NCI-H526 (cell line): ENCODE measurements at places on chromosomes 1 and 21.

- DNase-seq, result no peak
Measured at GRCh38 chr1:19656134-19656779, 8.4 kb upstream of the HTR6 start.

DNA sequence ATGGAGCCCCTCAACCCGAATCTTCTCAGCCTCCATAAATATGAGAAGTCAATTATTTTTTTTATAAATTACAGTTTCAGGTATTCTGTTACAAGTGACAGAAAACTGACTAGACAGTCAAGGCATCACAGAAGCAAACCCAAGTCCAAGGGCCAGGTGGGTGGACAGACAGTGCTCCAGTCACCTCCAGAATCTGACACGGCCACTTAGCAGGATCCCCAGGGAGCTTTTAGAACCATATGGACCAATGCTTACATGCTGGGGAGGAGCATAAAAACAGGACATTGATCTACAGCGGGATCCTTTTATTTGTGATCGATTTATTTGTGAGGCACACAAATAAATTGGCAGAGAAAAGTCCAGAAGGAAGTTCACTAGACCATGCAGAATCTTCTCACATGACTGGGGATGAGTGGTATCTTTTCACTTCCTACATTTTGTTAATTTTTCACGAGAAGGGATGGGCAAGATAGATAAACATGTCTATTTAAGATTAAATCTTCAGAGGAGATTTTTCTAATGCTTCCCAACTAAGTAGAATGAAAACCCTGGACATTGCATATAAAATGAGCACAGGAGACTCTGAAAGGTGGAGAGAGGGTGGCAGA lies 15.0 kb downstream of the ZNF496 start:
- no peak for DNase-seq

GRCh38 chr1:172146141-172146850 lies 274.2 kb upstream of the C1orf105 start:
- no peak for DNase-seq

- DNase-seq, result no peak
Measured at GRCh38 chr1:89548122-89548857, 23.7 kb downstream of the LRRC8B start.

DNA sequence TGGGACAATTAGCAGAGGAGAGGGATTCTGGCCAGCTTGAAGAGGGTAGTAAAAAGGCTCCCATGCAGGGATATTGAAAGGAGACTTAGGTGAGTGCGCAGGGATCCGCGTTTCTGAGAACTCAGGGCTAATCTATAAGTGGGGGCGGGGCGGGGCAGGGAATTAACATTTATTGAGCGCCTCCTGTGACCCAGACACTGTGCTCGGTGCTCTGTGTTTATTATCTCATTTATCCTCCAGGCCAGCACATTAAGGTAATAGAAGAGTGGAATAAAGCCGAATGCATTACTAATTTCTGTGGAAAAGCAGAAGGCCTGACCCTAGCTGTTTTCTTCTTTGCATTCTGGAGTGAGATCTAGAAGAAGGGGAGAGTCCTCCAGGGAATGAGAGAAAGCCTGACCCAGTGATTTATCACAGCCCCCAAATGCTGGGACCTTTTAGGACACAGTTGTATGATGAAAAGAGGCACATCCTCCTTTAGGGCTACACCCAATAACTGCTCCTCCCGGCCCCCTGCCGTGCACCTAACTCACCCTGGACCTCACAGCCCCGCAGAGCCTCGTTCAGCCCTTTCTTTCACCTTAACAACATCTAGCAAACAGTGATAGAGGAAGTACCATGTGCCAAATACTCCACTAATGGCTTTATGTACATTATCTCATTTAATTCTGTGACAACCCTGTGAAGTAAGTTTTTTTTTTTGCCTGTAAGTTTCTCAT lies 317.6 kb downstream of the PBX1 start:
- no peak for DNase-seq

DNA sequence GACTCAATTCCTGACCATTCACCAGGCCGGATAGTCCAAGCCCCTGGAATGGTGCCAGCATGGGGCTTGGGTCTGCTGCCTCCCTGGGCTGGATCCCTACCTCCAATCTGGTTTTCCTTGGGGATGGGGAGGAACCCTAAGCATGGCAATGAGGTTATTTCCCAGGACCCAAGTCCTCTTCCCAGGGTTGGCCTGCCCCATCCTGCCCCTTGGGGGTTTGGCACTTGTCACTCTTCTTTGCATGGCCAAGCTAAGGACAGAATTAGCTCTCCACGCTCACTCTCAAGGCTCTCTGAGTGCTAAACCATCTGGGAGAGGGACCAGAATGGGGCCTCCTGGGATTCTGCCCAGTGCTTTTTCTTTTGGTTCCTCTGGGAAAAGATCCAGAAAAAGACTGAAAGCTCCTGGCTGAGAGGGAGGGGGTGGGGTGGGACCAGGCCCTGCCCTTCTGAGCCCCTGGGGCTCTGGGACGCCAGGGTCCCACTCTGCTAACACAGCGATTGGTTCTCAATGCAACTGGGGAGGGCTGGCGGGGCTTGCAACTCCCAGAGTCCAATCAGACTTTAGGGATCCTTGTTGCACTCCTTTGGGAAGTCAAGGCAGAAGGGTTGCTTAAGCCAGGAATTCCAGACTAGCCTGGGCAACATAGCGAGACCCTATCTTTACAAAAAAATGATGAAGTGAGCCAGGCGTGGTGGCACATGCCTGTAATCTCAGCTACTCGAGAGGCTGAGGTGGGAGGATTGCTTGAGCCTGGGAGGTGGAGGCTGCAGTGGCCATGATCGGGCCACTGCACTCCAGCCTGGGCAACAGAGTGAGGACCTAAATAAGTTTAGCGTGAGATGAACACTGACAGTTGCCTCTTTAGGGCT lies 52.7 kb downstream of the DHRS3 start:
- DNase-seq, result no peak

DNA sequence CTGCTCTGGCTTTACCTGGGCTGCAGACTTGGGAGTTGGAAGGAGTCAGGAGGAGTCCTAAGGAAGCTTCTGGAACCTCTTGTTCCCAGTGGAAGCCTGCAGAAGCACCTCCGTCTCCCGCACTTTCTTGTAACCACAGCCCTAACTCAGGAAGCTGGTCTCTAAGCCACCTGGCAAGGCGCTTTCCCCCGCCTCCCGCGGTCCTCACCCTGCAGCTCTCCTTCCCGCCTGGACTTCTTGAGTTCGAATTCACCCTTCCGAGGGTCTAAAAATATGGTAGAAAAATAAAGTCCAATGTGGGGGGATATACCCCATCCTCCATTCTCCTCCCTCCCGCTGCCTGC lies 15.1 kb downstream of the PAX7 start:
- DNase-seq, result no peak

GRCh38 chr1:72285074-72285425 lies 2.7 kb upstream of the NEGR1 start:
- no peak for DNase-seq

- DNase-seq, result no peak
Measured at GRCh38 chr1:12142891-12143630, 23.7 kb upstream of the TNFRSF1B start.

- peak; percentile 3 for DNase-seq
Measured at GRCh38 chr1:210755991-210756659, 377.8 kb downstream of the KCNH1 start.

- no peak for DNase-seq
Measured at GRCh38 chr1:212488436-212489283, 55.9 kb downstream of the NENF start.

DNA sequence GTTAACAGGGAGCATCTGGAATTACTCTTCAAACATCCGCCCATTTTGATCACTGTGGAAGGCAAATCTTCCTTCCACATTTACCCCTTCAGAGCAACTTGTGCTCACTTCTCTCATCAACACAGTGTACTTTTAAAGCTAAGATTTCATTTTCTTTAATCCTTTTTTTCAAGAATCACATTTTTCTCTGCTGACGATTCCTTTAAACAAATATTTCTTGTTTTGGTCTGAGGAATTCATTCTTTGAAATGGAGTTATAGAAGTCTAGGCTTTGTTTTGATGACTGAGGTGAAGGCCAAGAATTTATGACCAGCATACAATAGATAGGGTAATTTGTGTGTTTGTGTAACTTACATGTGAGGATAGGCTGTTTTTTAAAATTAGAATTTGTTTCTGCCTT lies 25.6 kb downstream of the LRRC42 start:
- DNase-seq, result no peak

- no peak for DNase-seq
Measured at GRCh38 chr1:205392650-205393049, 29.2 kb downstream of the LEMD1 start.

DNA sequence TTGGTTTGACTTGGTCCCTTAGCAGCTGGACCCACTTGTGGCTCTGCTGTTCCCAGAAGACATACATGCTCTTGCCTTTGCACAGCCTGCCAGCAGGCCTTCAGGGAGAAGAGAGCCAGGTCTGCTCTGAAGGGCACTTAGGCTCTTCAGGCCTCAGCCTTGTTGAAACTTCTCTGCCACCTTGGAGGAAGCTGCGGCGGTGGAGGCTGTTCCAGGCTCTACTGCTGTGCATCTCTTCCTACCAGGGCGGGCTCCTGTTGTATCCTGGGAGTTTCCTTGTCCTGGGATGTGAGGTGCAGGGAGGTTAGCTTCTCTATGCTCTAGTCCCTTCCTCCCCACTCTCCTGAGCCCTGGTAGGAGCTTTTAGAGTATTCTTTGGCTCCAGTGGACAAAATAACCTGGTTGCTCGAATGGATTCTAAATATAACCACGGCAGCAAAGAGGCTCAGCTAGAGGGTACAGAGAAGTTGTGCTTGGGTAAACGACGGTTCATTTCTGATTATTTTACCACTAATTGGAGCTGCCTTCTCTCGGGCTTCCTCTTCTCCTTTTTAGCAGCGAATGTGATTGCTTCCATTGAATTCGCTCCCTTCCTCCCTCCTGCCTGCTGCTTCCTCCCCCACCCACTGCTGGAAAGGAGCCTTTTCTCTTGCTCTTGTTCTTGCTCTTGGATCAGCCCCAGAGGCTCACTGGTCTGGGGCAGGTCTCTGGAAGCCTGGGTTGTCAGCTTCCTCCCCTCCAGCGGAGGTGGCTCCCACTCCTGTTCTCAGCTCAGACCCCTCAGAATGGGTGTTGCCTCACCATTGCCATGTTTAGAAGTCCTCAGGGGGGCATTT lies 126.6 kb upstream of the CACNA1E start:
- no peak for DNase-seq

DNA sequence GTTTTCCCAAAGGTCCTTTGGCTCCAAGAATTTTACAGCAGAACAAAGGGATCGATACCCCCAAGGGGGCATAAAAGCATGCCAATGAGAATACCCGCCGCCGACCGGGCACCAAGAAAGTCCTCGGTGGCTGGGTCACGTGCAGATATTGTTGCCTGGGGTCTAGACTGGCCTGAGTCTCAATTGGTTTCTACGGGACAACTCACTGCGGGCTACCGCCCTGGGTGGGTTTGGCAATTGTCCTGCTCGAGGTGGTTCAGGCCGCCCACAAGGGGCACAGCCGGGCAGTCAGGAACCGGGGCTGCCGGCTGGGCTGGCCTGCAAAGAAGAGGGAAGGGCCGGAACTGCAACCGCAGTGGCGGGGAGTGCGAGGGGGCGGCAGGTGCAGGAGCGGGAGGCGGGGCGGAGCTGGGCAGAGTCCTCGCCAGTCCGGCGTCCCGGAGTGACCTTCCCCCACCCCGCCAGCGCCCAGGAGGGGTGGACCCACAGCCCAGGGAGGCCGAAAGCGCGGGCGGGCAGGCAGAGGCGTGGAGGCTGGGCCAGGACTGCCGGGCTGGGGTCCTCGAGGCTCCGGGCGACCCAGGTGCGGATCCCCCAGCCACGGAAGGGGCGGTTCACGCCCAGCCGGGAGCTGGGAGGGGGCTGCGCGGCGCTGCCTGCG lies 926 bp upstream of the ATP1B1 start:
- DNase-seq, result peak; percentile 99

GRCh38 chr1:24769656-24770651 lies 24.7 kb downstream of the CLIC4 start:
- no peak for DNase-seq

- DNase-seq, result peak; percentile 79
Measured at GRCh38 chr1:200620273-200621131, at the start of gene KIF14. KIF14 (minus strand) TSS chr1:200620751; CDS start chr1:200618723, 2,028 bp downstream.

GRCh38 chr1:58443986-58444868 lies 102.3 kb downstream of the OMA1 start:
- DNase-seq, result no peak

DNA sequence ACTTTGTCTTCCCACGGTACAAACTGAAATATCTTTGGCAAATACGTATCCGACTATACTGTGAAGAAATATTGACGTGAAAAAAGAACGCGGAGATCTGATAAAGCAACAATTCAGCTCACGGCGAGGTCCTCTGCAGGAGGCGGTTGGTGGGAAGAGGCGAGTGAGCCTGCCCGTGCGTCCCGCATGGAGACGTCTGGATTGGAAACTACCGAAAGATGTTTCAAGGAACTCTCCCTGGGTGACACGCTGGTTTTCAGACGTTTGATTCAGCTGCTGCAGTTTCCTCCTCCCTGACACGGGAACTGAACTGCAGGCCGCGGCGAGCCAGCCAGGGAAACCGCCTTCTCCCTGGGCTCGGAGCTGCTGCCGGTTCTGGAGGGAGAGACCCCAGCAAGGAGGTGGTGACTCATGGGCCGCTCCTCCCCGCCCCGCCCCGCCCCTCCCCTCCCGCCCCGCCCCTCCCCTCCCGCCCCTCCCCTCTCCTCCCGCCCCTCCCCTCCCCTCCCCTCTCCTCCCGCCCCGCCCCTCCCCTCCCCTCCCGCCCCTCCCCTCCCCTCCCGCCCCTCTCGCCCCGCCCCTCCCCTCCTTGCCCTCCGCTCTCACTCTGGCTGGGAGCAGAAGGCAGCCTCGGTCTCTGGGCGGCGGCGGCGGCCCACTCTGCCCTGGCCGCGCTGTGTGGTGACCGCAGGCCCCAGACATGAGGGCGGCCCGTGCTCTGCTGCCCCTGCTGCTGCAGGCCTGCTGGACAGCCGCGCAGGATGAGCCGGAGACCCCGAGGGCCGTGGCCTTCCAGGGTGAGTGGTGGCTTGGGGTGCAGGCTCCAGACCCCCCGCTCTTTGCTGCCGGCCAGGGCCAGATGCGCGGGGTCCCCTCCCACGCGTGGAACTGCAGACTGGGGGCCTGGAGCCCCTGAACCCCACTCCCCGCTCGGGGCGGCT lies at the start of gene COL6A1:
Gene COL6A1 (plus strand): TSS at position 620 of the 941 bp plus-strand sequence. CDS start 81 bp downstream, at position 701.
- peak; percentile 79 for DNase-seq

- DNase-seq, result no peak
Measured at GRCh38 chr1:10625554-10625953, 150.8 kb downstream of the PEX14 start.
